OCI-M1 (cell line): ENCODE measurements at places on chromosomes 16 and 17.

- DNase-seq = peak; percentile 59
These were observed 11.1 kb downstream of the GRB2 start for GRCh38 chr17:75394332-75394918.

GRCh38 chr17:1487939-1488825 lies 4.3 kb downstream of the MYO1C start:
- peak; percentile 41 for DNase-seq

DNA sequence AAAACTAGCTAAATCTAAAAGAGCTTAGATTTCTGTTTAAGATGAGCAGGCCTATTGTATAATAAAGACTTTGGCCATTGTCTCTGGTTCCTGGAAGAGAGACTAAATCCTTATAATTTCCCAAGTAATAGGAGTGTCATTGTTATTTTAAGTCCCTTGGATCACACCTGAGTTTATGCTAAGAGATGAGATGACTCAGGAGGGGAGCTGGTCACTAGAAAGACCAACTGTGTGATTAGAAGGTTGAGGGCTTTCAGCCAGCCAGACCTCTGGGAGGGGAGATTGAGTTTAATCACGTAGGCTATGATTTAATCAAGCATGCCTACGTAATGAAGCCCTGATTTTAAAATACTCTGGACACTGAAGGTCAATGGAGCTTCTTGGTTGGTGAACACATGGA lies 156.9 kb upstream of the C17orf78 start:
- DNase-seq = no peak

- no peak for DNase-seq
These were observed 24.4 kb downstream of the SRL start for GRCh38 chr16:4217204-4218131.
